ENCODE measurements at places on chromosomes 12 and 14.

GRCh38 chr14:41062826-41063225, 543.9 kb upstream of the LRFN5 start:
- peak; percentile 16 for DNase-seq

- DNase-seq = no peak
These were observed 69.9 kb downstream of the RASSF3 start for GRCh38 chr12:64680235-64680634.

- DNase-seq = peak; percentile 53
These were observed 5.0 kb upstream of the SRSF9 start for GRCh38 chr12:120474616-120474960.

DNA sequence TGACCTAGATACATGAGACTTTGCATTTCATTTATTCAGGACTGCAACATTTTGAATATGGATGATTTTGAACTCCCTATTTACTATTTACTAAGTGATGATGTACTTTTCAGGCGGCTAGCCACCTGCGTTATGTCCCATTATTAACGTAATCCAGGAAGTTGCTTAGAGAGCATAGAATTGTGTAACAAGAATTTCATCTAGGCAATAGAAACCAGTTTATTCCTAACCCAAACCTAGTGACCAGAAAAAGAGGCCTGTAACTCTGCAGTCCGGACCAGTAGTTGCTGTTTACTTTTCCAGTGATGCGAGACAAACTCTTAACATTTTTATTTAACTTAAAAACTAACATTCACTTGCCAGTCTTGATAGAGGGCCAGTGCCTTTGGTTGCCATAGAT, 12.3 kb downstream of the NUDT4 start:
- no peak for DNase-seq

- DNase-seq = no peak
These were observed 89.8 kb downstream of the B4GALNT3 start for GRCh38 chr12:549476-550082.

- DNase-seq = peak; percentile 84
These were observed at the start of gene SLC48A1 for GRCh38 chr12:47773062-47773857. SLC48A1 (plus strand) TSS chr12:47773238; CDS start chr12:47773305, 67 bp downstream.

DNA sequence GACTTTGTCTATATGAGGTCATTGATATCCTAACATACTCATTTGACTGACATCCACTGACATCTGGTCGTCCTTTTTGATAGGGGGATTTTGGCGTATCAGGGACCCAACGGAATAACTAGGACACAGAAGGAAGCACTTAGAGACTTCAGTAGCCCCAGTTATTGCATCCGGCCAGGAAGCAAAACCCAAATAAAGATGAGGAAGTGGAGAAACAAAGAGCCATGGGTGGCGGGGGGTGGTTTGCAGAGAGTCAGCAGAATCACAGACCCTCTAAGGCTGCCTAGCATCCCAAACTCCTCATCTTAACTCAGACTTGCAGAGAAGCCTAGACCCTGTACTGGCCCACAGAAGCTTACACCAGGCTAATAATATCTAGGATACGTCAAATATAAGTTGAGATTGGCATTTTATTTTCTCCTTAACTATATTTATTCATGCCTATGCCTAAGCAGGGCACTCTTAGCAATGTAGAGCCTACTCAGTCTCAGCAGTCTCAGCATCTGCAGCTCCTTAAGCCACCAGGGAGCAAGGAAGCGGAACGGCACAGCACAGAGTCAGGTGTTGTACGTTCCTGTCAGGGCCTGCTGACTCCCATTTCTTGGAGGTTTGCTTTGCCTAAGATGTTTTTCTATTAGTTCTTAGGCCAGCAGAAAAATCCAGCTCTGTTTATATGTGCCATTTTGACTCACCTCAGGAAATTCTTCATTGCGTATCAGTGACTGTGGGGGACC, 45.1 kb downstream of the KCNA1 start:
- DNase-seq = no peak

GRCh38 chr14:69428289-69428998, 30.0 kb downstream of the SLC39A9 start:
- no peak for DNase-seq

DNA sequence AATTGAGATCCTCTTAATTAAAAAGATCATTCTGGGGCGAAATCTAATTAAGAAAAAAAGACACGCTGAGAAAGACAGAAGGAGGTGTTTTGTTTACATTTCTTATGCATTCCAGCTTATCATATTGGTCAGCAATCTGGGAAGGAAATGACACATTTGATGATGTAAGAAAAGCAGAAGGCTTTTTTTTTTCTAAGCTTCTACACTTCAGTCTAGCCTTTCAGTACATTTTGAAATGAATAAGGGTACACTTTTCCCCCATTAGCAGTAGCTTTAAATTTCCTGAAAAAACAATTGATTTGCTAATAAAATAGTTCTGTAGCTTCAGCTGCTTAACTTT, 5.9 kb upstream of the GSC start:
- no peak for DNase-seq

DNA sequence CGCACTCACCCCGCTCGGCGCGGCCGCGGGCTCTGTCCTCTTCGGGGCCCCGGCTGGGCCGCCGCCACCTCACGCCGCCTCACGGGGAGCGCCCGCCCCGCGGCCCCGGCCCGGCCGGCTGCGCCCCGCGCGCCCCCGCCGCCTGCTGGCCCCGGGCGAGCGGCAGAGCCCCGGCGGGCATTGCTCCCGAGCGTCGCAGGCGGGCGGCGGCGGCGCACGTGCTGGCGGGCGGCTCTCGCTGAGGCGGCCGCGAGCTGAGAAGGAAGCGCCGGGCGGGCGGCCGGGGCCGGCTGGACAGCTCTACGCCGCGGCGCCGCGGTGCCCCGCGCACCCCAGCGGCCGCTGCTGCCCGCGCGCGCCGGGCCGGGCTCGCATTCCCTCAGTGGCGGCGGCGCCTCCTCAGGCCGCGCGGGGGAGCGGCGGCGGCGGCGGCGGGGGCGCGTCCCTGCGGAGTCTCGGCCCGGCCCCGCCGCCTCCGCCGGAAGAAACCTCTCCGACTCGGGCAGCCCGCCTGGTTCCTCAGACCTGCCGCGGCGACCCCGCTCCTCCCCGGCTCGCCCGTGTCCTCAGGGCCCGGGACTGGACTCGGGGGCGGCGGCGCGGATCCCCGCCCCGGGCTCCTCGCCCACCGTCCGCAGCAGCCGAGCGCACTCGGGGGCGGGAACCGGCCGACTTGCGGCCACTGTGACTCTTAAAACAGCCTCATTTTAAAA, at the start of gene PITPNM2:
Gene PITPNM2 (minus strand): TSS at position 347 of the 713 bp plus-strand sequence. CDS start 116,500 bp downstream, outside the sequence.
- peak; percentile 66 for DNase-seq

GRCh38 chr12:46370380-46370734, 2.2 kb downstream of the SLC38A2 start:
- no peak for DNase-seq

DNA sequence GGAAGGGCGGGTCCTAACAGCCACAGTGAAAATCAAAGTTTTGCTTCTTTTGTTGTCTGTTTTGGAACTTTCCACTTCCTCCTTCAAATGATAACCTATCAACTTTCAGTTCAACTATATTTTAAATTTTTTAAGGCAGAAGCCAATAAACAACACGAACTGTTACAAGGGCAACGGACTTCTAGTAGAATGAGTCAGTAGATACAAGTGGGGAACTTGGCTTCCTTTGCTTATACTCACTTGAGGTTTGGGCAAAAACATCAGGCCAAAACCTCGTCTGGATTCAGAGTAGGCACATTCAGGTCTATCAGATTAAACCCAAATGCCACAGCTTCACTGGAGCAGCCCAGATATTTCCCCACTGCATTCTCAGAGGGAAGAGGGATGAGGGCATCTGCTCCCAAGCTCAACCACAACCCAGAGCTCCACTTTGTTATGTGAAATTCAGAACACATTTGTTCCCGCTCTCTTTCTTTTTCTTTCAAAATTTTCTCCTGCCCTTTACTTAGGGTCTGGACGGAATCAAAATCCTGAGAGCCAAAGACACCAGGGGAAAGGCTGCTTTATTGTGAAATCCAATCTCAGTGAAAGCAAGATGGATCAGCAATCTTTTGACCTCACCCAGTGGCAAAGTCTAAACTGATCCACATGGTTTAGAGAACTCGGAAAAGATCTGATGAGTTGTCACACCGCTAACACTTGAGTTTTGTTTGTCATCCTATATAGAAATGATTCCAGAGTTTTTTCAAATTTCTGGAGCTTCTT, 152.5 kb upstream of the BTG1 start:
- no peak for DNase-seq

DNA sequence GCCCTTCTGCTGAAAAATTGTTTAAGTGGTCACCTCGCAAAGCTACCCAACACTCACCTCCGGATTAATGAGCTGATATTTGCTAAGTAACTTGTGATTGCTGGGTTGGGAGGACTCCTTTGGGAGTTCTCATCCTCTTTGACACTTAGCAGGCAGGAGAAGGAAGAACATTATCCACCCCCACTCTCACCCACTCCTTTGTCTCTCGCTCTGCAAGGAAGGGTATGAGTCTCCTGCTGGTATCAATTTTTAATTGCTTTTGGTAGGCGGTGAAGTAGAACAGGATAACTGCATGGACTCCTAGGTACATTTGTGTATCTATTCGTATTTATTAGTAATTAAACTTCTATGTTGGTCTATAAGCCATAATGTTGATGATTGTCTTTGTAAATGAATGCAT, 6.9 kb upstream of the ABHD12B start:
- DNase-seq = no peak

GRCh38 chr14:36268121-36268520, 52.3 kb downstream of the MBIP start:
- no peak for DNase-seq

- DNase-seq = no peak
These were observed 18.5 kb upstream of the SERPINA1 start for GRCh38 chr14:94406910-94407309.

GRCh38 chr14:95045836-95046430, 111.4 kb downstream of the DICER1 start:
- DNase-seq = no peak

- no peak for DNase-seq
These were observed 24.2 kb downstream of the TMEM30B start for GRCh38 chr14:61256826-61257468.

GRCh38 chr12:68042212-68042699, 53.0 kb downstream of the IFNG-AS1 start:
- DNase-seq = no peak
